LHCN-M2 (cell line): ENCODE measurements at places on chromosomes 2 and 18. TPM values are rescaled to one million over a fixed set of nuclear protein-coding genes. Genes with fewer than 3 reads are reported as not detected.

GRCh38 chr2:126990605-126991532 lies 92.2 kb downstream of the TEX51 start:
- DNase-seq, result no peak

DNA sequence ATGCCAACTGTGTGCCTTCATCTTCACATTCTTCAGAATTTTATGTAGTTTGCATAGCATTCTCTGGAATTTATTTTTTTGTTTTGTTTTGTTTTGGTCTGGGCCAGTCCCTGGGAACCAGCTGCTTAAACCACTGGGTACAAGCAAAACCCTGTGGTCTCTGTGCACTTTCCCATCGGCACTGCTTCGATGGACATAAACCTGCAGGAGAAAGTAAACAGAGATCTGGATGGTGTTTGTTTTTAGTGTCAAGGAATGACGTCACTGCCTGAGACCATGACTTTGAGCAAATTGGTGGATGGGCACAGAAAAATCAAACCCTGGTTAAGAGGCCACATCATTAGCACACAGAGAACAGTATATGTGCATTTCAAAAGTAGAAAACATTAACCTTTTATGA lies 64.7 kb upstream of the RASGRP3 start:
- peak; percentile 96 for DNase-seq

DNA sequence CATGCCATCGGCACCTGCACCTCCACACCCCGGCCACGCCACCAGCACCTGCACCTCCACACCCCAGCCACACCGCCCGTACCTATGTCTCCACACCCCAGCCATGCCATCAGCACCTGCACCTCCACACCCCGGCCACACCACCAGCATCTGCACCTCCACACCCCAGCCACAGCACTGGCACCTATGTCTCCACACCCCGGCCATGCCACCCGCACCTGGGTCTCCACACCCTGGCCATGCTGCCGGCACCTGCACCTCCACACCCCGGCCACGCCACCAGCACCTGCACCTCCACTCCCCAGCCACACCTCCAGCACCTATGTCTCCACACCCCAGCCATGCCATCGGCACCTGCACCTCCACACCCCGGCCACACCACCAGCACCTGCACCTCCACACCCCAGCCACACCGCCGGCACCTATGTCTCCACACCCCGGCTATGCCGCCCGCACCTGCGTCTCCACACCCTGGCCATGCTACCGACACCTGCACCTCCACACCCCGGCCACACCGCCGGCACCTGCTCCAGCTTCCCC lies 390.3 kb upstream of the MYT1L start:
- DNase-seq, result no peak

The GPC1 gene
- 118 and 124 TPM in 2 replicates for total RNA-seq
